ENCODE measurements at places on chromosomes 12 and 14.

GRCh38 chr14:104001003-104001402 is 58.7 kb upstream of the RD3L start:
- no peak for DNase-seq

DNA sequence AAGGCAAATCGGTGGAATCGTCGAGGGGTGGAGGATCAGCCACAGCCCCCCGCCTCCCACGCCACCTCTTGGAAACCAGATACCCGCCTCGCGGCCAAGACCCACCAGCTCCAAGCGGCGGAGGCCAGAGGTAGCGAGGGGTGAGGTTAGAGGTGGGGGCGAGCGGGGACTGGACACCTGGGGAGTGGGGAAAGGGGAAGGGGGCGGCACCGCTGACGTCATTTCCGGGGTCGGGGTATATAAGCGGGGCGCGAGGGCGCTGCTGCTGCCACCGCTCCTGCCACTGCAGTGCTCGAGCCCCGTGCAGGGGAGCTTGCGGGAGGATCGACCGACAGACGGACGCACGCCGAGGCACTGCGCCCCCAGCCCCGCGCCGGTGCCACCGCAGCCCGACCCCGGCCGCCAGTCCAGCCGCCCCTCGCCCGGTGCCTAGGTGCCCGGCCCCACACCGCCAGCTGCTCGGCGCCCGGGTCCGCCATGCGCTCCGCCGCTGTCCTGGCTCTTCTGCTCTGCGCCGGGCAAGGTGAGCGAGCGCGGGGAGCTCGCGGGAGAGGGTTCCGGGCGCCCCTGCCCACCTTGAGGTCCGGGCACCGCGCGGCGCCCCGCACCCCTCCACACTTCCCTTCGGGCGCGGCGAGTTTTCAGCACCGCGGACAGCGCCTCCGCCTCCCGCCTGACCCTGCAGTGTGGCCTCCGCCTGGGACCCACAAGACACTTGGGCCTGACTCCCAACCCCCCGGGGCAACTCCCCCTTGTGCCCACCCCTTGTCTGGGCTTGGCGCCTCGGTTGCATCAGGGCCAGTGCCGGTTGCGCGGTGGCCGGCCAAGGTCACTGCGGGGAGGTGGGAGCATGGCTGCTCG is at the start of gene CHGA:
CHGA (plus strand) TSS at position 268 of the 861 bp plus-strand sequence; CDS start at position 478, 210 bp downstream.
- DNase-seq: peak; percentile 20

DNA sequence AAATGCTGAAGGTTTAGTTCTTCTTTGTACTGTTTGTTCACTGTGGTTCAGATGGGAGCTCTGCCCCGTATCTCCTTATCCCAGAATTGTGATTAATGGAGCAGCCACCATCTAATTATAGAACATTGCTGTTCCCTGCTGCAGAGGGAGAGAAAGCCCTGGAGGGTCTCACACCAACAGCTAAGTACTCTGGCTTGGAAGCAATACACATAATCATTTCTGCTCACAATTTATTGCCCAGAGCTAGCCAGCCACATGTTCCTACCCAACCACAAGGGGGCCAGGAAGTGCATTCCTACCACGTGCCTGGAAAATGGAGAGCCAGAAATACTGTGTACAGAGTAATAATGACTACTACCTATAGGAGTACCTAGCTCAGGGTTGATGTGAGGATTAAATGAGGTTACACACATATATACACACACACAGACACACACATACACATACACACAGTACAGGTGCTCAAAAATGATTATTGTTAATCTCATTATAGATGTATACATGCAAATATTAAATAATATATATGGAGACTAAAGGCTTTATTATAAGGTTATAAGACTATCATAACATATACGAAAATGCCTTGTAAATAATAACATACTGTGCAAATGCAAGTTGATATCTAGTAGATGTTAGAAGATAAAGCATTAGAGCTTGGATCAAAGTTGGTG is 22.3 kb downstream of the MSRB3 start:
- no peak for DNase-seq

GRCh38 chr12:47820631-47821345 is 1.1 kb upstream of the HDAC7 start:
- DNase-seq: peak; percentile 96

- DNase-seq: no peak
Measured at GRCh38 chr14:99810559-99810874, 17.3 kb downstream of the EML1 start.

DNA sequence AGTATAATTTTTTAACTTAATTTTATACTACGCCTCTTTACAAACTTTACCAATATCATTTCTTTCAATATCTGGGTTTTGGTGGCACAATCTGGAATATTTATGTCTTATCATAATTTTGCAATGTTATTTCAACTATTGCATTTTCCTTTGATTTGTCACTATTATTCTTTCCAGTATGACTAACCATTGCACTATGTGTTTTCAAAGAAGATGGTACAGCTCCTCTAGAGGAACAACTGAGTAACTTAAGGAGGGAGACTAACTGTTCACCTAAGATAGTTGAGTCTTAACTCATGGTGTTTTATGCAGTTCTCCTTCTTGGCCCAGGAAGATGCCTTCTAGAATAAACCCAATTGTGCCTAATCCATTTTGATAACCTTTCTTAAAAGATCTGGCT is 60.5 kb upstream of the KIF21A start:
- DNase-seq: peak; percentile 39

GRCh38 chr14:100815478-100816285 is 10.2 kb upstream of the MEG3 start:
- DNase-seq: peak; percentile 72

- no peak for DNase-seq
Measured at GRCh38 chr12:53991077-53991460, 6.1 kb downstream of the HOXC10 start.

GRCh38 chr14:94267352-94267751 is 25.7 kb downstream of the SERPINA10 start:
- DNase-seq: no peak

- no peak for DNase-seq
Measured at GRCh38 chr14:87687420-87687819, 305.6 kb downstream of the GALC start.

DNA sequence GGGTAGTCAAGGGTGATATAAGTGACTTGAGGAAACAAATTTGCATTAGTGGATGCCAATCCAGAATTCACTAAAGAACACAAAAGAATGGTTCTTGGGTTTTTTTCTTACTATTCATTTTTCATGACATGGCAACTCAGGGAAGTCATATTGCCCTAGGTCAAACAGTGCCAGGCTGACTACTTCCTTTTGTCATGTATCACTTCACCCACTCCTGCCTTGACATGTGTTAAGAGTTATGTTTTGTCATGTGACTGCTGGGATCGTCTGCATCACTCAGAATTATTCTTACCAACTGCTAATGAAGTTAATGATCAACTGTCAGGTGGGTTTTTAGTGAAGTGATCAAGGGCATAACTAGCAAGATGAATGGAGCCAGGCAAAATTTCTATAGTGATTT is 74.2 kb downstream of the PRORP start:
- no peak for DNase-seq

Data from astrocyte of the spinal cord (primary cell).